ENCODE measurements at places on chromosomes 1 and 21. TPM values are rescaled to one million over a fixed set of nuclear protein-coding genes. Genes with fewer than 3 reads are reported as not detected.
A peak's percentile ranks its signal among the peaks of the same experiment; 100 is the strongest.

The PLEKHA6 gene
- total RNA-seq, result 5.0 TPM

GRCh38 chr1:178168536-178168935, 74.6 kb downstream of the RASAL2 start:
- peak; percentile 77 for DNase-seq

GRCh38 chr1:90724361-90724760, 7.3 kb upstream of the BARHL2 start:
- DNase-seq, result no peak

DNA sequence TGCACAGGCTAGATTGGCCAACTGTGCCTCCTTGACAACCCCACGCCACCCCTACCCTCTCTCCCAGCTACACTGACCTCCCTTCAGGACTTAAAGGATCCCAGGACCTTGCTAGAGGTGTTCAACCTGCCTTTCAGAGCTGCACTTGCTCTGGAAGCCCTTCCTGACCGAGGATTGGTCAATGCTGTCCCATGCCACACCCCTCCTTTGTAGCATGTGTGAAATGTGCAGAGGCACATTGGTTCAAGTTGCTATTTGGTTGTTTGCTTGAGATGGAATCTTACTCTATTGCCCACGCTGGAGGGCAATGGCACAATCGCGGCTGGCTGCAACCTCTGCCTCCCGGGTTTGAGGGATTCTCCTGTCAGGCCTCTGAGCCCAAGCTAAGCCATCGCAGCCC, 21.8 kb downstream of the ACTA1 start:
- no peak for DNase-seq

DNA sequence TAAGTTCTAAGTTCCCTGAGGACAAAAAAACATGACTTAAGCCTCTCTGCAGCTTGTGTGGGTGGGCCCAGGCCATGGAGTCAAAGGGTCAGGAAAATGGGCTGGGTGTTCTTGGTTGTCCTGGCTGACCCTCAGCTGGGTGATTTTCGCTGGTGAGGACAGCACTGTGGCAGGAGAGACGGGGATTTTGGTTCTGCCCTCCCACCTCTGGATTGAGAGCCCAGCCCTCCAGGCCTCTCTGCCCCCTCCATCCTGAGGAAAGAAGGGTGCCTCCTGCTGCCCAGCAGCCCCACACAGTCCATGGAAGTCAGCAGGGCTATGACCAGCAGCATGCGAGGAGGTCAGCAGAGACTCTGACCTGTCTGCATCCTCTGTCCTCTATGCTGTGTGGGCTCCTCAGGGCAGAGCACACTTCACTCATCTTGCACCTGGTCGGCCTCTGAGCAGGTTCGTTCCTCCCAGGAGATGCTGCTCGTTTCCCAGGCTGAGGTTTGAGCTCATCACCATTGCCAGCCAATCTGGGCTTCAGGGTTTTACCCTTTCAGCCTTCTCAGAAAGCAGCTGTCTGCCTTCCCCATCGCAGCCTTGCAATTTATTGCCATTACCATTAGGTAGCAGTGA, 26.5 kb downstream of the PHGDH start:
- no peak for DNase-seq

GRCh38 chr1:110338309-110338885, 780 bp upstream of the RBM15 start:
- no peak for DNase-seq
